GM10248 (cell line): ENCODE measurements at places on chromosomes 7 and 10.

DNA sequence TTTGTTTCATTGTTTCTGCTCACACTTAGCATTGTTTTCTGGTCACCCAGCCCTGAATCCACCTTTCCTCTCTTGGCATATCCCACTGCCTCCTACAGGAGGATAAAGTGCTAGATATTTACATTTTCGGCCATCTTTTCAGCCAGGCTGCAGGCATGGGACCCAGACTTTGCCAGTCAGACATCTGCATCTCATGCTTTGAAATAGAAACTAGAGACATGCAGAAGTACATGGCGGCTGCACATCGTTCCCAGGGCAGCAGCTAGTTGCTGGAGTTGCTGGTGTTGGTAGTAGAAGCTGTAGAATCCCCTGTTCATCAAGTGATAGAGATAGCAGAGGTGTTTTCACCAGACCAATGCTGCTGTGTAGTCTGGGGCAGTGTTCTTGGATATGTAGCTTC, 18.7 kb downstream of the STAMBPL1 start:
- no peak for DNase-seq

DNA sequence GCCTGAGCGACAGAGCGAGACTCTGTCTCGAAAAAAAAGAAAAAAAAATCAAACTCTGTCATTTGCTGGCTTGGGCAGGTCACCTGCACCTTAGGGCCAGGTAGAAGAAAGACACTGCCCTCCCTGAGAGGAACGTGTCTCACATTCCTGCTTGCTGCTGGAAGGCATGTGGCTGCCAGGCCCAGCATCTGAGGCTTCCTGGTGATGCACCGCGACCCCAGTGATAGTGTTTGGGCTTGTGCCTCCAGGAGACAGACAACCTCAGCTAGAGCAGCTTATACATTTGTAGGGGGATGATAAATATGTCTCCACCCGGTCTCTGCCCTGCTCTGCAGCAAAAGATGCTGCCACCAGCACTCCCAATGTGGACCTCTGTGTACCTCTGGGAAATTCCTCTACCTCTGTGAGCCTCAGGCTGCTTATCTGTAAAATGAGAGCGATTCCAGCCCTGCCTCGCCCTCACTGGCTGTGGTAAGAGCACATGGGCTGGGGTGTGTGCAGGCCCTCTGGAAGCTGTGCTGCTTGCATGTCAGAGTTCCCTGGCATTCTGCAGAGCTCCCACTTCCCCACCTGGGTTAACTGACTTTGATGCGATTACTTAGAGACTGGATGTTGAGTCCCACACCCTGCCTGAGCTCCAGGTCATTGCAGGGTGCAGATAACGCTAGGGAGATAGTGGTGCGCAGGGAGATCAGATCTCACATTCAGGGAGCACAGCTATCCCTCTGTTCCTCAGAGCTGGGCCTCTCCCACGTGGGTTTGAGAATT, 19.9 kb downstream of the SLC29A3 start:
- no peak for DNase-seq

DNA sequence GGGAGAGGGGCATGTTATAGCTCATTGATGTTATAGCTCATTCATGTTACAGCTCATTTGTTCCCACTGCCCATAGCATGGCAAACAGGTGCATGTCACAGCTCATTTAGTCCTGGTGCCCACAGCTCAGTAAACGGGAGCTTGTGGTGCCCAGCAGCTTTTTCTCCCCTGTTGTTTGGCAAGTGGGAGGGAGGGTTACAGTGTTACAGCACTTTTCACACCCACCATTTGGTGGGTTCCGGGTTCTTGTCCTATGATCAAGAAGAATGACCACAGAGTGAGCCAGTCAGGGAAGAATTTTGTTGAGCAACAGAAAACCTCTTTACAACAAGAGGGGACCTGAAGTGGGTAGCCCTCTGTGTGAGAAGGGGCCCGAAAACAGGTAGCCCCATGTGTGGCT, 162.8 kb upstream of the CSTF2T start:
- DNase-seq = no peak

- DNase-seq = no peak
These were observed 13.6 kb downstream of the PNLIPRP2 start for GRCh38 chr10:116634126-116634975.

GRCh38 chr10:111151595-111152307, 74.9 kb downstream of the ADRA2A start:
- DNase-seq = no peak

DNA sequence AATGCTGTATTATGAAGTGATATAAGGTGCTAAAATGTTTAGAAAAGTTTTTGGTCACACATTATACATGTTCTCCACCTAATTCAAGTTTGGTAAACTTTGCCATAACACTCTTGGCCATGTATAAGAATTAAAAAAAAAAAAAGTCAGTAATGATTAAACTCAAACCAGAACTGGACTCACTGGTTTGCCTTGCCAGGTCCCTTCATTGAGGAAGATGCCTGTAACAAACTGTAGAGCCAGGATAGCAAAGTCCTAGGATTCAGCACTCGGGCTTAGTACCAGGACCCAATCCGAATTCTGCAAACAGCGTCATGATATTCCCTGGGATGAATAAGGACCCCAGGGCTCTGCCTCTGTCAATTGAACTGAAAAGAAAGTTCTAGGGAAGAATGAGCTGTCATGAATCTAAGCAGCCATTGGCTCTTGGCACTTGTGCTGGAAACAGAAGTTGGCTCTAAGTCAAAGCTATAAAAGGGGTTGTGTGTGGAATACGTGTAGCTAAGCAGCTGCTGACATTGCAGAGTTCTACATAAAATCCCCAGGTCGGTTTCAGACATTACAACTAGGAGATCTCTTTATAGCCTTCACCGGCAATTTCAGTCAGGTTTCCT, 216.9 kb downstream of the C7orf25 start:
- no peak for DNase-seq

DNA sequence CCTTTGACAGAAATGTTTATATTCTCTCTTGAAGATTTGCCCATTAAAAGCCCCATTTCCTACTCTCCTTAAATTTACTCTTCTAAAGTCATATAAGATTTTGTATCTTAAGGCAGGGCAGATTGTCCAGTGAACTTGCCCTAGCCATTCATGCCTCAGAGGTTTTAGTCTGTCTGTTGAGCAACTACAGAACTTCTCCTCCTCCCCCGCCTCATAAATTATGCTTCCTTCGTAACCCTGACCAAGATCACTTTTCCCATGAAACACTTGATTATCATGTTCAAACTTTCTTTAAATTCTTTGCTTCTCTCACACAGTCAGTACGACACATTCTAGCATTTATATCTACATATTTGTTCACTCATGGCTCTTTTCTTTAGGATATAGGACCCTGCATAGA, 621.3 kb downstream of the ANKRD7 start:
- DNase-seq = no peak

DNA sequence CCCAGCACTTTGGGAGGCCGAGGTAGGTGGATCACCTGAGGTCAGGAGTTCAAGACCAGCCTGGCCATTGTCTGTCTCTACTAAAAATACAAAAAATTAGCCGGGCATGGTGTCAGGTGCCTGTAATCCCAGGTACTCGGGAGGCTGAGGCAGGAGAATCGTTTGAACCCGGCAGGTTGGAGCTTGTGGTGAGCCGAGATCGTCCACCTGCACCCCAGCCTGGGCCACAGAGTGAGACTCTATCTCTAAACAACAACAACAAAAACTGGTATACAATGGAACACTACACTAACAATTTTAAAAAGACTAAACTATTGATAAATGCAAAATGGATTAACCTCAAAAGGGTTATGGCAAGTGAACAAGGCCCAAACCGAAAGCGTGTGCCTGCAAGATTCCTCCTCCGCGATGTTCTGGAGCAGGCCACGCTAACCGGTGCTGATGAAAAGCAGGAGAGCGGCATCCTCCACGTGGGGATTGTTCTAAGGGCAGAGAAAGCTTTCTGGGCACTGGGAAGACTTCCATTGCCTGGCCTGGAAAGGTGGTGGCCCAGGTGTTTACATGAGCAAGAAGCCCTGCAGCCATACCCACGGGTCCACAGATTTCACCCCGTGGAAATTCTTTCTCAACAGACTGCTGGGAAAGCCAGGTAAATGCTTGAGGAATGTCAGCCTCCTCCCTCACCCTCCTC, 53.8 kb downstream of the PDGFA start:
- DNase-seq = no peak

GRCh38 chr7:26321435-26321834, 29.8 kb downstream of the SNX10 start:
- no peak for DNase-seq

DNA sequence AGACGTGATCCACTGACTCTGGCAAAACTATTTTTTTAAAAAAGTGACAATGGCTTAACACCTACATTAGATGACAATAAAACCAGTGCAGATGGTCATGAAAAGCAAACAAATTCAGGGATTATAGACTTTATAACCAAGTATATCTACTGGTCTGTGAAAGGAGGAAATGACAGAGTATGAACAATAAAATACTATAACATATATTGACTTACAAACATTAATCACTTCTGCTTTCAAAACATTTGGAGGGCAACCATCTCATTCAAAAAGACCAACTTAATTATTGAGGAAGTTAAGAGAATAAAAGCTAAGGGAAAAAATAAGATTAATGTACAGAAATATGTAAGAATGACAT, 34.8 kb downstream of the JMJD1C start:
- no peak for DNase-seq

- DNase-seq = no peak
These were observed 8.5 kb upstream of the SLC39A12 start for GRCh38 chr10:17943033-17943745.

DNA sequence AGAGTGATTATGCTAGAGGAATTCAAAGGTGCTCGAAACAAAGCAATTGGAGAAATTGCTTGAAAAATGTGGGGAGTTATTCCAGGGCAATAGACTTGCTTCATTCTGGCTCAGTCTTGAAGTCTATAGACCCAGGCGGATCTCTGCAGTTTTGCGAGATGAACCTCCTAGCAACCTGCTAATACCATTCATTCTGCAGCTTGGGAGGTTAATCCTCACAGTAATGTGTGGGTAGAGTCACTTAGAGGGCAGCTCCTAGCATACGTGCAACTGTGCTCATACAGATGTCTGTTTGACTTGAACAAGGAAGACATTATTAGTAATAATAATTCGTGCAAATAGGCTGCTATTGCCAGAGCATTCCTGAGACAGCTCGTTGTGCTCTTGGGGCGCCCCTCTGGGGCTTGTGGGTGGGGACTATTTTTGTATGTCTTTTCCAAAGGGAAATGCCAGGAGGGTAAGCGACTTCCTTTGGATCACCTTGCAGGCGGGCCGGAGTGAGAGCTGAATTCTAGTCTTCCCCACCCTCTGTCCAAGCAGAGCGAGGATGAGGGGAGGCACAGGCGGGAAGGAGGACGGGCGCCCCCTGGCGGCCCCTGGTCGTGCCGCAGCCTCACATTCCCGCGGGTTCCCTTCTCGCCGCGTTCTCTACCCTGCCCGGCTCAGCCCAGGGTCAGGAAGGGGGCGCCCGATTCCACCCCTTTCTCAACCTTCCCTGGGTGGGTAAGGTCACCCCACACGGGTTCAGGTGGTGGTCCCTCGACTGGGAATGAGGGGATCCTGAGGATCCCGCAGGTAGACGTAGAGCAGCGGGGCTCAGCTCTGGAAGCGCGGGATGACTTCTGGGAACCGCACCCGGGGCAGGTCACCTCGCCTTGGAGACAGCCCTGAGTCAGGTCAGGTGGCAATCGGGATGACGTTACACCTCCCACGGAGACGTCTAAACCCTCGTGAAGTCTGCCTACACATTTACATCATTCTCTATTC, 241.5 kb downstream of the PHTF2 start:
- peak; percentile 78 for DNase-seq

DNA sequence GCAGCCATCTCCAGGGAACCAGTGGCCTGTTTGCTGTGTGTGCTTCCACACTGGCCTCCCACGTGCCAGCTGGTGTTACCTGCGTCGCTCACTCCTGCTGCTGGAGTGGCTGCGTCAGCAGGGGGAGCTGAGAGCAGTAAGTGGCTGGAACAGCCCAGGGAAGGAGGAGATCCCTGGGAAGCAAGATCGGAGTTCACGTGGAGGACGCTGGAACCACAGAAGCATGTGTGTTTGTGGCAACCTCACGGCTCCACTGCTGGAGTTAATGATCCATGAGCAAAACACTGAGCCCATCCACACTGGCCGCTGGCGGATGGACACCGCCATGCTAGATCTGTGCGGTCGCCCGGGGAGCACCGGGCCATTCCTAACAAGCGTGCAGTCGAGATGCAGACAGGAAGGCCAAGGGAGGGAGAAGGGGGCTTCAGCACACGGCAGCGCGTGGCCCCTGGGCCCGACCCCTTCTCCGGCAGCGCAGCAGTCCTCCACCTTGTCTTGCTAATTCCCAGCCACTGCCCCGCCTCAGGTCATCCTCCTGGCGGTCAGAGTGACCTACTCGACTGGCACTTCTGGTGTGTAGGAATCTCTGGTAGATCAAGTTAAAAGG, 68.5 kb upstream of the EEPD1 start:
- DNase-seq = no peak

- DNase-seq = no peak
These were observed at the start of gene C10orf90 for GRCh38 chr10:126670056-126670894. Gene C10orf90, minus strand, starts transcription at chr10:126670693. Its CDS starts 213 bp downstream, at chr10:126670480.

DNA sequence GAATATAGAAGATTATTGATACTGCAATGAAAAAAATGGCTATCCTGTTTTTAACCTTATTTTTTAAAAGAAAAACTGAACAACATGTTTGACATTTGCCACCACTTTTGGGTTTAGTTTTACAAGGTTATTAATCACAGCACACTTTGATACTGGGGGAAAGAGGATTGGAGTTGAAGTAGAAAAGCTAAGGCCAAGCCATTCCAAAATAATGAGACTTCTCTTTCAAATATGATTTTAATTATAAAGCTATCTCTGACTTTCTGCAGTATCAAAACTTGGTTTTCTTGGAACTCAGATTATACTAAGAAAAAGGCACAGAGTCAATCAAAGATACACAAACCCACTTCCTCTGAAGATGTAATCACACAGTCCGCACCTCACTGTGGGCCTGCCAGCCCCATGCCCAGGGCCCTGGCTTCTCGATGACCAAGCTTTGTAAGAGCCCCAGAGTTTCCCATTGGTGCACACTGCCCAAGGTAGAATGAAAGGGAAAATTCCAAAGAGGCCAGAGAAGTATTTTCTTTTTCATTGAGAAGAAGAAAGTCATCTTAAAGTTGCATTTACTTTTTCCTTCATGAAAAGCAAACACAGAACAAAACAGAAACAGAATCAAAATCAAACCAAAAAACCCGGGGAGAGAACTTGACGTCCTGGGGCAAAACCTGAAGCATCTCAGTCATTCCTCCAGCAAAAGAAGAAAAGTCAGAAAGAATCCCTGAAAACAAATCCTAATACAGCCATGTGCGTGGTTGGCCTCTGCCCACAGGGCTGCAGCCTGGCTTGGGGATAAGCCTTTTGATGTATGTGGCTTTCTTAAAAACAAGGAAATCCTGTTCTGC, 187.7 kb upstream of the KLF6 start:
- no peak for DNase-seq

DNA sequence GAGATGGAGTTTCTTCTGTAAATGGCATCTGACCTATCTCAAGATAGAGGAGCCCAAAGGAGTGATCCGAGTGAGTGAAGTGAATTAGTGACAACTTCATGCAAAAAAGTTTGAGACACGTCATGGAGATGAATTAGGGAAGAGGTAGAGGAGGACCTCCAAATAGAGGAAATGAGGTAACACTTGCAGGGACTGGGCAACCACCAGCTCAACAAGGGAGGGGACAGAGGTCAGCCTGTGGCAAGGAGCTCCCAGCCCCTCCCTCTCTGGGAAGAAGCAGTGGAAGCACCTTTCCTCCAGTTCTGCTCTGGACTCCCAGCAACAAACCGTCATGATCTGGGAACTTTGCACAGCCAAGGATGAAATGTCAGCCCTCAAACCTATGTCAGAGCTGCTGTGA, 83.5 kb upstream of the IKZF1 start:
- DNase-seq = no peak
